AG04450 (cell line): ENCODE measurements at places on chromosomes 3 and 15.

DNA sequence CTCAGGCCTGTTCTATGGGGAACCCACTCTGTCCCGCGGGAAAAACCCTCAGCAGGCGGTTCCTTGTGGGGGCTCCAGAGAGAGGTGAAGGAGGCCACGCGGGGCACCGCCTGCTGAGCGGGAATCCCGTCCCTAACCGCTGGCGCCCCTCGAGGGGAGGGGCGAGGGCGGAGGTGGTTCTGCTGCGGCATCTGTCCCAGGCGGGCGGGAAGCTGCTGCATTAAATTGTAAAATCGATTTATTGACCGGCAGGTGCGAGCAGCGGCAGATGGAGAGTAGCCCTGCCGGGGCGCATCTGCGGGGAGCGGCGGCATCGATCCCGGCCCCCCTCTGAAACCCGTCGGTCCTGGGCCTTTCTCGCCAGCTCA is 3.7 kb upstream of the DLL4 start:
- no peak for DNase-seq

DNA sequence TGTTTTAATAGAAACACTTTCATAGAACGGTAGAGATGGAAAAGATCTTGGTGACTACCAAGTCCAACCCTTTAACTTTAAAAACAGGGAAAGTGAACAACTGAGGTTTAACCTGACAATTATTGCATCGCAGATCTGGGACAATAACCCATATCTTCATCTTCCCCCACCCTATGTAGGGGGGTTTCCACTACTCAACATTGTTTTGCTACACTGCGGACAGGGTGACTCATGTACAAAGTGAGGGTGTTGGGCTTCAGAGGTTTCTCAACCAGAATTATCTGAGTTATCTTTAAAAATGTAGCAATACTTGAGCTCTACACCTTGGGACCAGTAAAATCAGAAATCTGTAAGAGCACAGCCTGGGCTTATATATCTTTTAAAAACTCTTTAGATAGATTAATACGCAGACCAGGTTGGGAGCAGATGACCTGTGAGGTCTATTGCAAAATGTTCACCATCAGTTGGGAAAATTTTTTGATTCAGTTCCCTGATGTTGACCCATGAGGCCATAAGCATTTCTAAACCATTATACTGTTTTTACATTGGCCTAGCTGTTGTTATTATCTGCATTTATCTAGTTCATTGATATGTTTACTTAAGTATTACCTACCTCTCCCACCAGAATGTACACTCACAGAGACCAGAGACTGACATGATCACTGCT is 103.6 kb upstream of the ICE2 start:
- no peak for DNase-seq

DNA sequence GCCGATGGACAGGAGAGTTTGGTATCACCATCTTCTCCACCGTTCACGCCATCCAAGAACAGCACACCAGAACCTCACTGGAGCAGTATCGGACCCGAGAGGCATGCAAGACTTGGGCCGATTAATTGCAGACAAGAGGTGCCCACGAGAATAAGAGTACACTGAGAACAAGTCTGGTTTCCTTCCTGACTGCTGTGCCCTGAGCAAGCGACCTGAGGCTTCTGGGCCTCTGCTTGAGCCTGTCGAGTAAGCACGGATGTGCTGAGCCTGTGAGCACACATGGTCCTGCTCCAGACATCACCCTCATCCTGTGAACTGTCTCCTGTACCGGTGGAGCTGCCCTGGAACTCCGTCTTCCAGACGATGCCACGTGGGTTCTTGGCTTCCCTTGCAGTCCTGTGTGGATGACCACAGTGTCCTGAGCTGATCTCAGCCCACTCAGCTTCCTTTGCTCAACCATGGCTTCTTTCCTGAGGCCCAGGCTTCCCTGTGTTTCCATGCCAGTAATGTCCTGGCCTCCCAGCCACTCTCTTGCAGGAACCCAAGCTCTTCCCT is 34.3 kb upstream of the SNRPA1 start:
- DNase-seq, result no peak

GRCh38 chr3:182138393-182138792 is 426.7 kb downstream of the SOX2 start:
- no peak for DNase-seq

DNA sequence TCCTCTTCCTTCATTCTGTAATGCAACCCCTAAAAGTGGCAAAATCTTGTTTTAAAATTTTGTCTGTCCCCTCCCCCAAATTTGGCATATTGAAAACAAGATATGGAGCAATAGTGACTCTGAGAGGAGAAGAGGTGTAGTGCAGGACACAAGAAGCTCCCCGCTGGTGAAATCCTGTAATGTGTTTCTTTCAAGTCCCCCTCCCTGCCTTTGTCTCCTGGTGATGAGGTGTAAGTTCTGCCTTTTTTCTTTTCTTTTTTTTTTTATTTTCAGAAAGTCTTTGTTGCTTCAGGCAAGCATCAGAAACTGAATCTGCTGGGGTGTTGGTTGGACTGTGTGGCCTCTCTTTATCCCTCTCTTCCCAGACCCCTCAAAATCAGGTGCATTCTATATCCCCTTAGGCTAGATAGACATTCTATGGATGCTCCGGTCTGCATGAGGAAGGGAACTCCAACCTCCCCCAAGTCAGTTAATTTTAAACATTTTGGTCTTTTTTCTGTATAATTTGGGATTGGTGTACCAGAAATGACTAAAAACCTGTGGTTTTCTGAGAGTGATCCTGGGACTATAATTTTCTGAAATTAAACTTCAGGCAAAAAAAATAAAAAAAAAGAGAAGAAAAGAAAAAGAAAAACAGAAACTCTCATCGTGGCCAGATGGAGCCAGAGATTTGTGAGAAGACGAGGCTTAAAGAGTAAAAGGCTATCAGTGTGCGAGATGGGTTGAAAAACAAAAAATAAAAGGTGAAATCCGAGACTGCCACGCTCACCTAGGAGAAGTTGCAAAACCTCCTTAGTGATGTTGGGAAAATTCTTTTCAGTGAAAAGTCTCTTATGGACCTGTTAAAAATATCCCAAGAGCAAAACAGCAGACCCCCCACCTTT is 21.4 kb downstream of the ACKR2 start:
- DNase-seq, result no peak

GRCh38 chr3:188370081-188370830 is 216.3 kb downstream of the LPP start:
- no peak for DNase-seq

DNA sequence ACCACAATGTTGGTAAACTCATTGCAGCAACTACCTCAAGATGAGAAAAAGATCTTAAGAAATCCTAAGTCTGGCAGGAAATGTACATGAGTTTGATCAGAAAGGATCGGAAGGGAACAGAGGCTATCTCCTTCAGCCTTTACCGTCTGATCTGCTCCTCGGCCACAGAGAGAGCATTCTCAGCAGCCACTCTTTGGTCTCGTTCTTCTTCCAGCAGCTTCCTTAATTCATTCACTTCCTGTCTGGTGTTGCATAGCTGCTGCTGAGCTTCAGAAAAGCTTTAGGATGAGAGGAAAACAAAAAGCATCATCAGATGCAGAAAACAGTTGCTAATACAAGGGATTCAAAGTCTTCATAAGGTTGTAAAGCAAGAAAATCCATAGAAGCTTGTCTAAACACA is 6.6 kb upstream of the HCLS1 start:
- DNase-seq, result no peak

DNA sequence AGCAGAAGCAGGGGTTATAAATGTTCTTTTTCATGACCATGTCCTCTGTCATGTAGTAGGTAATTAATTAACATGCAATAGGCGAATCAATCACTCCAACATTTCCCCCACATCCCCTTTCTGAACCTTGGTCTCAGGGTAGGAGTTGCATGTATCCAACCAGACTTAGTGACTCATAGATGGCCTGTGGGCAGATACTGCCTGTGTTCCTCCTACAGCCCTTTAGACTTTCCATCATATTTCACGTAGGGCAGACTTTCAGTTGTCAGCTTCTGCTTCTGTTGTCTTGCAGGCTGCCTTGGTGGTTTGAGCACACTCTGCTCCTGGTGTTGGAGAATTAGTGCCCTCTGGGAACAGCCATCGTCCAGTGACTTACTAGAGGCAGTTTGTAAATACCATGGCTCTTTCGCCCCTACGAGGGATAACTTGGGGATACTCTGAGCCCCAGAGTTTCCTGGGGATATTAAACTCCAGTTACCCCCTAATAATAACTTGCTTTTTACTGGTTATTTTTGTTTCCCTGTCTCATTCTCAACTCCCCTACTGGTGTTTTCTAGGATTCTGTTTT is 244.4 kb downstream of the EDEM1 start:
- no peak for DNase-seq
